ENCODE measurements at places on chromosomes 5 and 9. TPM values are rescaled to one million over a fixed set of nuclear protein-coding genes. Genes with fewer than 3 reads are reported as not detected.

The BTNL8 gene
- total RNA-seq = not detected

The SIGMAR1 gene
- 58.9 TPM for total RNA-seq

DNA sequence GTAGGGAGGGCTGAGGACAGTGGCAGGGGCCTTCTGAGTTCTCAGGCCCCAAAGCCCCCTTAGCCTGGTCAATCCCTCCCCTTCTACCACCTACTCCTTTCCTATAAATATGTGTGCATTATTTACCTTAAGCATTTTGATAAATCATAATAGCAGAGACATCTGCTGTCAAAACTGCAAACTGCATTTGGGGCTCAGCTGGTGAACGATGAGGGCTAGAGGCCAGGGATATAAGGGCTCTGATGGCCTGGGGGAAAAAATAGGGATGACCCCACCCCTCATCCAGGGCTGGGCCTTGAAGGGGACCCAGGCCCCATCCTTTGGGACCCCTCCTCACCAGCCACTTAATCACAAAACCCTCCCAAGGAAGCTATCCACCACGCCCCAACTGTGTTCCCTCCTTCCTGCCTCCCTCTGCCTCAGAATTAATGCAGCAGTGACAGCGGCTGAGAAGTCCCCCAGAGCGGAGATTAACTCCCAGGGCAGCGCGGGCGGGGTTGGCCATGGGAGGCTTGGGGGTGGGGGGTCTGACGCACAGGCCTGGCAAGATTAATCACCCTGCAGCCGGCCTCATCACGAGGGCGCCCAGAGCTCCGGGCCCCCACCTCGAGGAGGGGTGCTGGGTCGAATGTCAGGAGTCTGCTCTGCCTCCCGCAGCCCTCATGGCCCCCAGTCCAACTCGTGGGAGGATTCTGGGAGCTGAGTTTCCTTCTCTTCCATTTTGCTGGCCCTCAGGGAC is 42.1 kb downstream of the CXXC5 start:
- H3K27me3 ChIP-seq = no peaks in the 10 kb centered on the region
- no peak overlapping the region for H3K4me3 ChIP-seq
- peak; percentile 41 for DNase-seq
- no peaks in the 10 kb centered on the region for H3K36me3 ChIP-seq
- no peak overlapping the region for H3K27ac ChIP-seq

- peaks cover 7% of the 10 kb centered on the region for H3K4me1 ChIP-seq
- H3K27me3 ChIP-seq = peaks cover 54% of the 10 kb centered on the region
- no peak for DNase-seq
These were observed at the start of gene NTNG2 for GRCh38 chr9:132161743-132162184. NTNG2 (plus strand) TSS chr9:132162058; CDS start chr9:132166832, 4,774 bp downstream.

The IPO11 gene
- total RNA-seq = 57.2 TPM

DNA sequence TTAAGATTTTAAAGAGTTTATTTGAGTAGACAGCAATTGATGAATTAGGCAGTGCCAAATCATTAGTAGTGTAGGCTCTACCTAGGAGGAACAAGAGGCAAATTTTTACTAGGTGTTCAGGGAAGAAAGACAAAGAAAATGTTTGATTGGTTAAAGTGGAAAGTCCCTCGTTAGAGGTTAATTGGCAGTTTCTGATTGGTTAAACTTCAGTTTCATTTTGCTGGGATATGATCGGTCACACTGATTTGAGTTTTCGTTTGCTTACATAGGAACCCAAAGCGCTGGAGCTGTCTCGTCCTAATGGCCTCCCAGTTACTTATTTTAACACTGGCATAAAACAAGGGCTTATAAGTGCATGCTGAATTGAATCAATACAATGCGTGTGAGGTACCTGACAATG is 15.1 kb downstream of the DMAC1 start:
- DNase-seq = no peak
- H3K4me1 ChIP-seq = no peaks in the 10 kb centered on the region
- peaks cover 3% of the 10 kb centered on the region for H3K36me3 ChIP-seq
- no peaks in the 10 kb centered on the region for H3K27me3 ChIP-seq

The ADRB2 gene
- total RNA-seq = 0.21 TPM

GRCh38 chr5:137867664-137868063 is at the start of gene MYOT:
MYOT (plus strand) TSS chr5:137867860; CDS start chr5:137870652, 2,792 bp downstream.
- H3K36me3 ChIP-seq = no peaks in the 10 kb centered on the region
- H3K4me1 ChIP-seq = no peaks in the 10 kb centered on the region
- no peak within 1 kb of the TSS for H3K4me3 ChIP-seq
- no peaks in the 10 kb centered on the region for H3K27me3 ChIP-seq

DNA sequence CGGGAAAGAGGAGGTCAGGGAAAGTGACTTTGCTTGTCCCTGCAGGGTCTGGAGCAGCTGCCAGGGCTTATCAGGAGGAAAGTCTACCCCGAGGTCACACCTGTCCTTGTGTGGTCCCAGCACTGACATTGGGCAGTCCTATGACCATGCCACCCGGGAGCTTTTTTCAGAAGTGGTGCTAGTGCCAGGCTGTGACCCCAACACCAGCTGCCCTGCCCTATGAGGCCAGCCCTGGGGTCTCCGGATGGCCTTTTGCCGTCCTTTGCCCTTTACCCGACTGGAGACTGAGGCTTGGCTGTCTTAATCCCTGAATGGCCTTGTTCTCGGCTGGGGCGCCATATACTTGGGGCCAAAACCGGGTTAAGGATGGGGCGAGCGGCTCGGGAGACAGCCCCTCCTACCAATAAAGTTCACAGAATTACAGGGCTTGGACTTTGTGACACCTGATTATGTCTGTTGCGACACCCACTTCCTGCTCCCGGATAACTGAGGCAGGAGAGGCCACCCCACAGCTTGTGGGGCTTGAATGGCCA is 22.2 kb upstream of the SLC9A3 start:
- H3K4me3 ChIP-seq = no peak overlapping the region
- H3K27me3 ChIP-seq = peaks cover 16% of the 10 kb centered on the region
- H3K27ac ChIP-seq = no peak overlapping the region

DNA sequence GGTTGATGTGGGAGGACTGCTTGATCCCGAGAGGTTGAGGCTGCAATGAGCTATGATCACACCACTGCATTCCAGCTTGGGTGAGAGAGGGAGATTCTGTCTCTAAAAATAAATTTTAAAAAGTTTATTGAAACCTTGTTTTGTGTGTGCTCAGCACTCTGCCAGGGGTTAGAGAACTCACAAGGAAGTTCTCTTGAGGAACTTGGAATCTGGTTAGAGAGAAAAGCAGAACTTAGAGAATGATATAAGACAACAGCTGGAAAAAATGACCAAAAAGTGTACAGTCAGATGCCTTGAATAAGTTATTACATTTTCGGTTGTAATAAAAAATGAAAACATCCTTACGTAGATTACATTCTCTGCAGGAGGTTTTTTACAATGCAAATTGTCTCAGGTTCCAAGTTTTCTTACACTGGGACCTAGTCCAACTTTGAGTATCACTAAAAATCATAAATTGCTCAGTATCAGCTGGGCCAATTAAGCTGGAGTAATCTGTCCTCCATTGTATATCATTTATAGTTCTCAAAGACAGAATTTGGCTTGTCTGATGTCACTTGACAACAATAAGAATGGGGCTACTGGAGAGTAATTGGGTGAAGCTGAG is 21.7 kb upstream of the TENT2 start:
- H3K4me1 ChIP-seq = peaks cover 6% of the 10 kb centered on the region
- no peak overlapping the region for H3K27ac ChIP-seq
- no peak for DNase-seq
- H3K36me3 ChIP-seq = no peaks in the 10 kb centered on the region
- H3K4me3 ChIP-seq = no peak overlapping the region

DNA sequence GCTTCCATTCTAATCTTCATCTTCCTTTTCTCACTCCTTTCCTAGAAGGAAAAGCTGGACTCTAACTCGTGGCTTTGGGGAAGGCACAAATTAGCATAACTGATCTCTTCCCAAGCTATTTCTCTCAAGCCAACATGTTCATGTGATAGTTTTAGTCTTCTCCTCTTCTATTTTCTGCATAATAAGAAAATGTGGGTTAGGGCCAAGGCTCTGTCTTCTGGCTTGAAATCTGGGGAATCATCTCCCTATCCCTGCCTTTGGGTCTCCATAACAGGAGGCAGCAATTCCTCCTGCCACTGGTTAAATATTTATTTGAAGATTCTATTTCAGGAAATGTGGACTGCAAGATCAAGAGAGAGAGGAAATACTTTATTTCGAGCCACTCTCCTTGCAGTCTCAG is 1669.6 kb downstream of the MAT2B start:
- DNase-seq = no peak
- H3K4me1 ChIP-seq = no peaks in the 10 kb centered on the region
- H3K27me3 ChIP-seq = no peaks in the 10 kb centered on the region
- no peaks in the 10 kb centered on the region for H3K36me3 ChIP-seq
- H3K27ac ChIP-seq = no peak overlapping the region

The CDKN2A gene
- 0.89 TPM for total RNA-seq

Data from activated naive CD4-positive, alpha-beta T cell treated with anti-CD3 and anti-CD28 coated beads for 36 hours (primary cell).